ENCODE measurements at places on chromosomes 4 and X.

DNA sequence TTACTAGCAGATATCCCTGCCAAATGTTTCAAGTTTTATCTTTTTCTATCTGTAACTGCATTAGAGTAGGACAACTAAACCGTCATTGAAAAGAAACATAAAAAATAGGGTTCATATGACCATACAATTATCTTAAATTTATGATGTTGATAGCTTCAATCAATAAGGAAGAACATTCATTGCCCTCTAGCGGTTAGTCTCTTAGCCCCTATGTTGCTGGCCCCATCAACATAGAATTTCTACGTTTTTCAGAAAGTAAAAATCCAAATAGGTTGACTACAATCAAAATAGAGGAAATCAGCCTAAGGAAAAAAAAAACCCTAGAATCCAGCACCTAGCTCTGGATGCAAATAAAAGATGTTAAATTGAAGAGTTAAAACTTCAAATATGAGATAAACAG lies 225.1 kb upstream of the ITM2A start:
- DNase-seq = no peak

GRCh38 chr4:38788317-38788716 lies 5.5 kb upstream of the TLR10 start:
- DNase-seq = no peak

DNA sequence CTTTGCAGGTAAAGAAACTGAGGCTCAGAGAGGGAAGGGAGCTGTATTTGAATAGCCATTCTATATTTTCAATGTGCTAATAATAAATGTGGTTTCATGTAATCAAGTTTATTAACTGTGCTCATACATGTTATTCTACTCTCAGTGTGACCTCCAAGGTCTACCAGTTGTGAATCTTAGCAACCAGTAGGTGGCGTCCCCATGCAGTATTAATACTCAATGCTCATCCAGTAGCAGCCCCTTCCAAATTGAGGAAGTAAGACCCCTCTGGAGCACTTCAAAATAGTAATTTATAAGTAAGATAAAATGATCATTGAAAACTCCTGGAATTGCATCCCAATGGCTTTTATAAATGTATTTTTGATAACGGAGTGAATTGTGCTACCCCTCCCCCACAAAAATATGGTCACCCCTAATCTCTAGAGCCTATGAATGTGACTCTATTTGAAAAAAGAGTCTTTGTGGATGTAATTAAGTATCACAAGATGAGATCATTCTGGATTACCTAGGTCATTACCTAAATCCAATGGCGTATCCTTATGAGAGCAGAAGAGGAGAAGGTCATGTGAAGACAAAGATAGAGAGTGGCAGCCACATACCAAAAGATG lies 20.4 kb upstream of the SEPSECS start:
- DNase-seq = no peak

DNA sequence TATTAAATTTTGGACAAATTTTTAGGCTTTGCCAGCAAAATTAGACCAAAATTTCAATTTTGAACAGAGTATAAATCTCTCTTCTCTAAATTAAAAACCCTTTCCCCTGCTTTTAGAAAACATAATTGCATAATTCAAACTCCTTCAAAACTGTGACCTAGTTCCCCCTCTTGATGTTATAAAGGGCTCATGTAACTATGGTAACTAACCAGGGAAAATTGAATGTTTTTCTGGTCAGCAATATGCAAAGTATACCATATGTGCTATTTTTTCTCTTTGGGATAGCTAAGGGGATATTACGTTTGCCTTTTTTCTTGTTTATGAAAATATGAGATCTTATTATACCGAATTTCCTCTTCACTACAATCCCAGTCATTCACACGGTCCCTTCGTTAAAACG lies 5.1 kb upstream of the ING2 start:
- no peak for DNase-seq

DNA sequence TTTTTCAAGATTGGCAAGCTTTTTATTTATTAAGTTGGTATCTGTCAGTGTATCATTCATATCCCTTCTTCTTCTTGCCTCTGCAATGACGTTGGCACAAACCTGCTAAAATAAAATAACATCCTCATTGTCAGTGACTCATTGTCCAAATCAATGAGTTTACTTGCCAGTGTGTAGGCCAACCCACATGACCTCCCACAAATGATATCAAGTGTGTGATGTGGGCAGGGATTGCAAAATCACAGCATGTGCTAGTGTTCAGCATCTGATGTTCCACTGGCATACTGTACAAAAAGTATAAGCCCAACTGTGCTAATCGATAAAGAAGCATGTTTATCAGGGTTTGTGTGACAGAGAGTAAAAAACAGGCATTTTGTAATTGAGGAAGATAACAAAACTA lies 25.5 kb downstream of the GPAT3 start:
- DNase-seq = no peak
